ENCODE measurements at places on chromosomes 5 and 9. TPM values are rescaled to one million over a fixed set of nuclear protein-coding genes. Genes with fewer than 3 reads are reported as not detected.

DNA sequence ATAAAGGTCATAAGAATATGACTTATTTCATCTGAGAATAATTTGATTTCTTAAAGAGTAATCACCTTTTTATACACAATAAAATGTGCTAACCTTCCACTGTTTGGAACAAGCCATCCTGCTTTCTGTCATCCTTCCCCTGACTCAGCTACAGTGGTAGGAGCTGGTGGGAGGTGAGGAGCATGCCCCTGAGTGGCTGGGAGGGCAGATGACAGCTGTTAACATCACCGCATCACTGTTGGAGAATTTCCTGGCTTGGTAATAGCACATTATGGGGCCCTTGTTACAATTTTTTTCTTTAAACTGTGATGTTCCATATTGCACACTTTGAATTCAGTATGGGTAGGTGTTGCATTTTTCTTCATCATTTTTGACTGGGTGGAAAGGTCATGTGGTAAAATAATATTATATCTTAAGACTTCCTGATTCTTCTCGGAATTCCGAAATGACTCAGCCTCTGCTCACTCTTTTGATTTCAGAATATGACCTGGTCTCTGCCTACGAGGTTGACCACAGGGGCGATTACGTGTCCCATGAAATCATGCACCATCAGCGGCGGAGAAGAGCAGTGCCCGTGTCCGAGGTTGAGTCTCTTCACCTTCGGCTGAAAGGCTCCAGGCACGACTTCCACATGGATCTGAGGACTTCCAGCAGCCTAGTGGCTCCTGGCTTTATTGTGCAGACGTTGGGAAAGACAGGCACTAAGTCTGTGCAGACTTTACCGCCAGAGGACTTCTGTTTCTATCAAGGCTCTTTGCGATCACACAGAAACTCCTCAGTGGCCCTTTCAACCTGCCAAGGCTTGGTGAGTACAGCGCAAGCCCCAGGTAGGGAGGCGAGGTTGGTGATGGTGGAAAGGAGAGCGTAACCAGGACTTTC, 5.8 kb downstream of the ADAMTS16 start:
- DNase-seq: no peak

GRCh38 chr9:112051812-112052211, 123.3 kb downstream of the SUSD1 start:
- no peak for DNase-seq

DNA sequence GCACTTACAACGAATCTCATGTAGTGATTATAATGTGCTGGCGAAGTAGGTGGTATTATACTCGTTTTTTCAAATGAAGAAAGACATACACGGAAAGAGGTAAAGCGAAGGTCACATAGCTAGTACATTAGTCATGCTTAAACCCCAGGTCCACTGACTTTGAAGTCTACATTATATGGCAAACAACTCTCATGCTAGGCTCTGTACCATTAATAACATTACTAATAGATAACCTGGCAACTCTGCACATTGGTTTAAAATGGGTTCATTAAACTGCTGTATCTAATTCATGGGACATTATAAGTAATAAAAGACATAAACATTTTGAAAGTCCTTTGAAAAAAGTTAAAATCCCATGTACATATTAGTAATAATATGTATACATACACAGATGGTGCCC, 21.2 kb downstream of the FYB1 start:
- DNase-seq: no peak

DNA sequence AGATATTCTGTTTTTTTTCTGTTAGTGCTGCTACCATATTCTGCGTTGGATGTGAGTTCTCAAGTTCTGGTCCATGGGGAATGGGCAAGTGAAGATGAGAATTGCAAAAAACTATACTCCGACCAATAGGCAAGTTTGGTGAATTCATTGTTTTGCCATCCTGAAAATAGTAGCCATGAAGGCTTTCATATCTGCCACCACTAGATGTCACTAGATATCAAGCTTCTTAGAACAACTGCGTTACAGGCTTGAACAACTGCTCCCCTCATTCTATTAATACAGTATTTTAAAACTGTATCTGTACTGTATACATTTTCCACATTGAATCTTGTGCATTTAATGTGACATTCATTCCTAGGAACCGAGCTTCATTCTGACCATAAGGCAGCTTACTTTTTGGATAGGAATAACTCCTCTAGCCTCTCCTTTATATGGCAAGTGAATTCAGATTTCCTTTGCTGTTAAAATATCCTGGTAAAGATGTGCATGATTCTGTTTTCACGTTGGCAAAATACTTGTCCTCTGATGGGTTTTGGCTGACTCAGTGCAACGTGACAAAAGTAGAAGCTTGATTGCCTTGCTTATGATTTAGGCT, 163.6 kb downstream of the SREK1 start:
- no peak for DNase-seq

GRCh38 chr9:134782921-134783698, 97.5 kb upstream of the FCN2 start:
- DNase-seq: no peak

DNA sequence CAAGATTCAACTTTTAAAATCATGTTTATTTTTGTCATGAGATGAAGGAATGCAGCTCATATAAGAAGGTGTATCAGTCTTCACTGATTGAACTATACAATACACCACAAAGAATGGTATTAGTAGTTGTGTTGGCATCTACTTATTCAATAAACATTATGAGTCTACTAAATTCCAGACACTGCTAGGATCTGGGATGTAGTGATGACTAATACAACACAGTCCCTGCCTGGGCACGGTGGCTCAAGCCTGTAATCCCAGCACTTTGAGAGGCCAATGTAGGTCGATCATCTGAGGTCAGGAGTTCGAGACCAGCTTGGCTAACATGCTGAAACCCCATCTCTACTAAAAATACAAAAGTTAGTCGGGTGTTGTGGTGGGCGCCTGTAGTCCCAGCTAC, 171.4 kb upstream of the NFIB start:
- DNase-seq: no peak

CATSPER3 gene
- 0.68 TPM for total RNA-seq

All from left cardiac atrium (tissue), 4 donors.